ENCODE measurements at places on chromosomes 5 and 9. TPM values are rescaled to one million over a fixed set of nuclear protein-coding genes. Genes with fewer than 3 reads are reported as not detected.

PRDM9 gene
- not detected for total RNA-seq

DNA sequence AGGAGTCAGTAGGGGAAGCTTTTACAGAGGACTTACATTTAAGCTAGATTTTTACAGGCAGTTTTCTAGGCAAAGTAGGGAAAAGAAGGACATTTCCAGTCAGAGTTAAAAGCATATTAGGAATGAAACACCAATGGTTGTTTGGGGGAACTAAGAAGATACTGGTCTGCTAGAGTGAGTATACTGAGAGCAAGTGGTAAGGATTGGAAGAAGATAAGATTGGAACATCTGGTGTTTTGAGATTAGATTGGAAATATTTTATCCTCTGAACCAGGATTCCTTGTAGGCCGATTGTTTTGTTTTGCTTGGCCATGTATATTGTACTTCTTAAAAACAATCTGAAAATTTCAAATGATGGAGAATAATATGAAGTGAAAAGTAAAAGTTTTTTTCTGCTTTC, 7.7 kb downstream of the FBXO38 start:
- no peaks in the 10 kb centered on the region for H3K27me3 ChIP-seq
- peaks cover 14% of the 10 kb centered on the region for H3K36me3 ChIP-seq
- DNase-seq, result peak; percentile 10
- H3K4me1 ChIP-seq, result peaks cover 4% of the 10 kb centered on the region

PTGDS gene
- 5.6 TPM for total RNA-seq

- no peak overlapping the region for H3K4me3 ChIP-seq
- no peak for DNase-seq
- peaks cover 8% of the 10 kb centered on the region for H3K27me3 ChIP-seq
- H3K4me1 ChIP-seq, result no peaks in the 10 kb centered on the region
Measured at GRCh38 chr5:127513408-127513970, 4.0 kb upstream of the PRRC1 start.

GRCh38 chr5:81192373-81192750, 40.8 kb upstream of the CKMT2 start:
- H3K4me1 ChIP-seq, result no peaks in the 10 kb centered on the region
- H3K36me3 ChIP-seq, result no peaks in the 10 kb centered on the region
- DNase-seq, result no peak
- H3K27ac ChIP-seq, result no peak overlapping the region
- no peaks in the 10 kb centered on the region for H3K27me3 ChIP-seq

- peak overlapping the region; percentile 93 for H3K4me3 ChIP-seq
- no peaks in the 10 kb centered on the region for H3K27me3 ChIP-seq
- DNase-seq, result no peak
- H3K36me3 ChIP-seq, result no peaks in the 10 kb centered on the region
- H3K4me1 ChIP-seq, result peaks cover 13% of the 10 kb centered on the region
- H3K27ac ChIP-seq, result peak overlapping the region; percentile 97
Measured at GRCh38 chr5:159262472-159262858, 625 bp upstream of the UBLCP1 start.

Data from astrocyte (in vitro differentiated cells and primary cell).